ENCODE measurements at places on chromosomes 3 and 15.

DNA sequence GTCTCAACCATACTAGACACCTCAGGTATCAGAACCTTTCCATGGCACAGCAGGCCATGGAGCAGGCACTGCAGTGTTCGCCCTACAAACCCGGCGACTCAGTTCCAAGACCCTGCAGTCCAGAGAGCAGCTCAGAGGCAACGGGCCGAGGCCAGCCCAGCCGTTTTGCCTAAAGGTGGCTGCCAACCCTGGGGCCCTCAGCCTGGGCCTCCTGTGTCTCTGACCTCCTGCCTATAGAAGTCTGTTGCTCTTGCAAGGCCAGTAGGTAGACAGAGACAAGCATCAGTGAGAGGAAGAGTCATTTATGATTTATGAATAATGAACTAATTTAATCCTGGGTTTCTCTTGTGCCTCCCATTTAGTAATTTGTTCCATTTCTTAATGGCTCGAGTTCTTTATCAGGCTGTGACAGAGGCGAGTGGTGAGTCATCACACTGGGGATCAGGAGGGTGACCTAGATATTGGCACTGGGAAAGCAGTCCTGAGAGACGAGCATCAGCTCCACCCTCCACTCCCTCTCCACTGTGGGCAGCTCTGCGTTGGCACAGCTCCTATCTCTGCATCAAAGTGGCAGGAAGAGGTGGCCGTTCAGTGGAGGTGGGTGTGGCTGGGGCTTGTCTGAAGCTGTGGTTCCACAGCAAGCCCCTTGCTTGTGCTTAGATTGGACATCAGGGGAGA is 79.8 kb downstream of the ABHD5 start:
- peak; percentile 36 for DNase-seq

GRCh38 chr3:56086355-56086754 is 381.9 kb downstream of the ERC2 start:
- no peak for DNase-seq

GRCh38 chr15:93989440-93989998 is 241.8 kb upstream of the MCTP2 start:
- DNase-seq, result no peak

DNA sequence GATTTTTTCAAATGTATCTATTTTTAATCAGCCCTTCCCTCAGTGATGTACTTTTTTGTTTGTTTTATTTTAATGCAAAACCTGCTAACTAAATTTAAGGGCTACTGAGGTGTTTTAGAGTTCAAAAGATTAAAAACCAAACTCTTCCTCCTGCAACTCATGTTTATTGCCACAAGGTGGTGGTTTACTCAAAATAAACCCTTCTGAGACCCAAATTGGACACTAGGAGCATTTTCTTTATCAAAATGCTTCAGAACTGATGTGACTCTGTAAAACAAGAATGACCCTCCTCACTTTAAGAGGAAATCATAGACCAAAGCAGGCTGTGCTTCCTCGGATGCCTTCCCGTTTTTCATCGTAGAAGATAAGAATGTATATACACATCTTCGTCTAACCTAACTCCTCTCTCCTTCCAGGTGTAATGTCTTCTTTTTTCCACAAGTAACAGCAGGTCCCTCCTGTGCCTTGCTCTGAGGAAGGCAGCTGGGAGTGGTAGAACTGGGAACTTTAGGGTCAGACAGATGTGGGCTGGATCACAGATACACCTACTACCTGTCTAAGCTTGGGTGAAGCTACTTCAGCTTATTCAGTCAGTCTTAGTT is 2.9 kb upstream of the NME9 start:
- DNase-seq, result peak; percentile 70

DNA sequence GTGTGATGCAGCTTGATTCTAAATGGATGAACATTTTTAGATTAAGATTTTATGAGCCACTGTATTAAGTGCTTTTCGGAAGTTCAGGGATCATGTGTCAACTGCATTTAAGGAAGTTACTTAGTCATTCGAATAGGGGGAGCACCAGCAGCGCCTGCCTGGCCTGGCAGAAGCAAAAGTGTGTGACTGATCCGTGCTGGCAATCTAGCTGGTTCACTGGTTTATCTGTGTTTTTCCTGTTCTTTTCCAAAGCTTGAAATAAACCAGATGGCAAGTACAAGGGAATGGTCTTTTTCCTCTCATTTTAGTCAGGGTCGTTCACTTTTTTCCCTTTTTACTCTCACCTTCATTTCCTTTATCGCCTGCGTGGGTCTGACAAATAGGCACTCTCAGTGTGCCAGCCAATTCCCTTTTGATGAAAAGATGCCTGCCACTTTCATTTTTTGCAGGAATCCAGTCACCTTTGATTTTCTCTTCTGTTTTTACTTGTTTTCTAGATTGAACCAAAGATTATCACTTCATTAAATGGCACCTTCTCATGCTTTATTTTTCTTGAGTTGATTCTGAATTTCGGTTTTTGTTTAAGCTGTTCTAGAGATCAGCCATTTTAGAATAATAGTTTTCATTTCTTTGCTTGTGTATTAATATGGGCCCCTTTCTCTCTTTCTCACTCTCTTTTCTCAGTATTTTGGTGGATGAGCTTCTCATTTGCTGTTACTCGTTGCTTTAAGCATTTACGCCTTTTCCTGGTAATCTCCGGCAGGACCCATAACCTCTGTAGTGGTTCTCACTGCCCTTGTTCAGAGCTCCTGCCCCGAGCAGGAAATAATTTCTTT is 2.8 kb downstream of the ABHD2 start:
- peak; percentile 81 for DNase-seq

GRCh38 chr3:182323898-182324297 is 469.4 kb upstream of the ATP11B start:
- DNase-seq, result no peak

- DNase-seq, result no peak
These were observed 8.8 kb downstream of the UBL7 start for GRCh38 chr15:74451861-74452835.

DNA sequence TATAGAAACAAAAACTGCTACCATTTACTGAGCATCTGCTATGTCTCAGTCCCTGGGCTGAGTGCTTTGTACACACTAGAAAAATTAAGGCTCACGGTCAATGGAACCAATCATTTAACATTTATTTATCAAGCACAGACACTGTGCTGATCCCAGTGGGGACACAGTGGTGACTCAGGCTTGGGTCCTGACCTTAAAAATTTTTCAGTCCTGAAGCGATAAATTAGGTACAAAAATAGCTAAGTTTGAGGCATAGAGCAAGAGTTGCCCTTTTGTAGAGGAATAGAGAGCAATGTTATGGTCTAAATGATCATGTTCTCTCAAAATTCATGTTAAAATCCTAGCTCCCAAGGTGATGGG is 85.1 kb downstream of the CRYGS start:
- no peak for DNase-seq

- DNase-seq, result no peak
These were observed 178.3 kb downstream of the IGF1R start for GRCh38 chr15:98826658-98827057.

DNA sequence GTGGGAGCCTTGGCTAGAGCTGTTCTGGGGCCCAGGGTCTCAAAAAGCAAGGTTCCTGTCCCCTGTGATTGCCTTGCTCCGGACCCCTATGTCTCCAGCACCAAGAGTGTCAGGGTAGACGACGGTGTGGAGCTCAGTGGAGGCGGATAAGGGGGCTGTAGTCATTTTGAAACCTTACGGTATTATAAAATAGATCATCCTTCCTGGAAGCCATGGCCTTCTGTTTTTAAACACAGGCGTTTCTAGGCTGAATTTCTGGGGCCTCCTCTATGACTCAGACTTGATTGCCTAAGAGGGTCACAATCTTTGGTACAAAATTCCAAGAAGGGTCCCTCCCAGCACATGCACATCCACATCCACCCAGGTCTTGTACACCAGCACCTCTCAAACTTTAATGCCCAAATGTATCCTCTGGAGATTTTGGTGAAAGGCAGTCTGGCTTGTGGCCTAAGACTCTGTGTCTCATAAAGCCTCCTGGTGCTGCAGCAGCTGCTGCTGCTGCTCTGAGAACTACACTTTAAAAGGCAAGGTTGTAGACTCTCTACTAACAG is 70.5 kb upstream of the XCR1 start:
- DNase-seq, result peak; percentile 57

DNA sequence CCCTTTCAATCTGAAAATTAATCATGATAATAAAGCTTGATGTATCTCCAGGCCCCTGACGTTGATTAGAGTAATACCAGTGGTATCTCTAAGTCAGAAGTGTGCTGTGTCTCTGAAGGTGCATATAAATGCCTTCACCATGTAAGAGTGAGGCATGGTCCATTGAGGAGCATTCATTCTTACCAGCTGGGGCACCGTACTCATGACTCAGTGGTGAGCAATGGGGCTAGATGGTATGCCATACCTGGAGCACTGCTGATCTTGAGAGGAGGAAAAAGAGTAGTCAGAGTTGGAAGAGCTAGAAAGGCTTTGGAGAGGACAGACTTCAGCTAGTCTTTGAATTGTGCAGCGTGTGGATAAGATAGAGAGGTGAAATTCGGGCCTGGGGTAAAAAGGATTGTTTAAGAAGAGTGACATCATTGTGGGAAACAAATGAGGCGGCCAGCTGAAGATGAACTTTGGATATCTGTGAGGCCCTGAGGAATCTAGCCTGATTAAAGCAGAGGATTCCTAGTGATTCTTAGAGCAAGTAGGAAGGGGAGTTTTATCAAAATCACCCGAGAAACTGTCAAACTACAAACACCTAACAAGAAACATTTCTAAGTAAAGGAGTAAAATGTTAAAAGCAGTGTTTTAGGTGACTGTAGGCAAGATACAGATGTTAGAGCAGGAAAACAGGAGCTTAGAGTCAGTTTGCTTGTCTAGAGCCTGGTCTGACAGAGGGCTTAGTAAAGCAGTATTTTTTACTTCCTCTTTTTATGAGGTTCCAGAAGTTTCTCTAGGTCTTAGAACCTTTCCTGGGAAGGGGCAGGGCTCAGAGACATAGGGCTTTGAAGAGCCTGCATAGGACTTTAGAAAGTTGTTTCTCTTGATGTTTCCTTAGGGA is 13.6 kb downstream of the TMOD3 start:
- DNase-seq, result peak; percentile 43
